GOT3 (cell line): ENCODE measurements at places on chromosomes 5 and 9.

DNA sequence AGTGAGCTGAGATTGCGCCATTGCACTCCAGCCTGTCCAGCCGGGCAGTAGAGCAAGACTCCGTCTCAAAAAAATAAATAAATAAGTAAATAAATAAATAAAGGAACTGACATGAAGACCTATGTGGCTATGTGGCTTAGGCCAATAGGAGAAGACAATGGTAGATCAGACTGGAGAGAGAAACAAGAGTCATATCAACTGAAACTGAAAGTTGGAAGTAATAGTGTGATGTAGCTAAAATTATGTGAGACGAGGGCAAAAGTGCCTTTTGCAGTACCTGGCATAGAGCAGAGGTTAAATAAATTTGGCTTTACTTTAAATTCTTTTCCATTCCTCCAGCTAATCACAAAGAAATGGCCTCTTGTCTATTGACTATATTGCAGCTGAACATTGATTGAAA, 7.3 kb downstream of the FBP2 start:
- no peak for DNase-seq

GRCh38 chr5:155872629-155873220, 454.2 kb upstream of the SGCD start:
- no peak for DNase-seq

- DNase-seq = no peak
Observed at GRCh38 chr5:180689071-180689694, 39.8 kb upstream of the FLT4 start.

- no peak for DNase-seq
Observed at GRCh38 chr9:18137815-18138214, 336.1 kb upstream of the ADAMTSL1 start.
